ENCODE measurements at places on chromosomes 2 and 18. TPM values are rescaled to one million over a fixed set of nuclear protein-coding genes. Genes with fewer than 3 reads are reported as not detected.

The TMEM200C gene
- total RNA-seq: 0.15 TPM

The CD207 gene
- 0.92 TPM for total RNA-seq

The KLHL14 gene
- 0.27 TPM for total RNA-seq

The ANKRD23 gene
- total RNA-seq: 4.0 TPM

The GALR1 gene
- total RNA-seq: 0.62 TPM

- peak; percentile 44 for ATAC-seq
Measured at GRCh38 chr18:61738042-61738441, 154.8 kb downstream of the RNF152 start.

DNA sequence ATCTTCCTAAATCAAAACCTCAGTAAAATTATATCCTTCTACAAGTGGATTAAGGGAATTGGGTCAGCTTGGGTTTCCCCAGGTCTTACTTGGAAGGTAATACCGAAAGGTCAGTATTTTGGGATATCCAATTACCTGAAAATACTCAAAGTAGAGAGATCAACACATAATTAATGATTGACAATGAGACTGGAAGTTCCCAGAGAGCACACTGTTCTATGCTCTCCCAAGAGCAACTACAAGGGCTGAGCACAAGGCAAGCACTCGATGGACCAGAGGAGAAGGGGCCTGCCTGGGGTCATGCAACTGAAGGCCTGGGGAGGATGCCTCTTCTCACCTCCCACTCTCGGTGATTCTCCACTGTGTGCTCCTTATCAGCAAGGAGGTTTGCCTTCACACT is 159.2 kb upstream of the ACAA2 start:
- no peak for ATAC-seq

DNA sequence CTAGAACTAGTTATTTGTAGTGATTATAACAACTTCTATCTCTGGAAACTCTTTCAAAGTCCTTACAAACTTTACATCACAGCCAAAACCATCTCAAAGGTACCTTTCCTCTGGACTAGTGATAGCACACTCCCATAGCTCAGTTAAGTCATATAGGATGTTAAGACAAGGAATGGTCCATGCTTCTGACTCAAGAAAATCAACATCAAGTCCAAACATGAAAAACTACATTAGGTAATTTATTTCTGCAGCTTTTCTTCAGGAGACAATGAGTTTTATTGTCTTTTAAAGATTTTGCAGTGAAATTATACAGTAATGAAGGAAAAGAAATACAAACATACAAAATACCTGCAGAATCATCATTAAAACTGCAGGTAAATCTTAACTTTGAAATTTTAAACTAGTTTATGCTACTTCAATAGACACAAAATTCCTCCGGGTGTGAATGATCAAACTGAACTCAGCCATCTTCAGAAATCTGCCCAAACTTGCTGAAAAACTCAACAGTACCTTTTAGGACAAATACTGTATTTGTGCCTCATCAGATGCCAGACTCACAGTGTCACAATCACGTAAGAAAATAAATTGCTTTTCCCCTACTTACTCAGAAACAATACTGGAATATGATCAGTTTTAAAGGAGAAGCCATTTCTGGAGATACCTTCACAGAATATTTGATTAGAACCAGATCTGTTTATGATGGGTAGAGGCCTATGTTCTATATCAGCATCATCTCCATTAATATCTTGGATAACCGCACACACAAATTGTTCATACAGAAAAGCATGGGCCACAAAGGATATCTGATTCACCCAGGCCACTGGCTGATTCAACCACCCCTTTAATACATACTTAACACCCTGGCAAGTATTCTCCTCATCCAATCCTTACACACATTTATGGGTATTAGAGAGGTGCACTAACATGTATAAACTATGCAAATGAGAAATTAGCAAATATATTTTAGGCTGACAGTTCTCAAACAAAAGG is 2.6 kb downstream of the TMEM131 start:
- ATAC-seq: no peak

DNA sequence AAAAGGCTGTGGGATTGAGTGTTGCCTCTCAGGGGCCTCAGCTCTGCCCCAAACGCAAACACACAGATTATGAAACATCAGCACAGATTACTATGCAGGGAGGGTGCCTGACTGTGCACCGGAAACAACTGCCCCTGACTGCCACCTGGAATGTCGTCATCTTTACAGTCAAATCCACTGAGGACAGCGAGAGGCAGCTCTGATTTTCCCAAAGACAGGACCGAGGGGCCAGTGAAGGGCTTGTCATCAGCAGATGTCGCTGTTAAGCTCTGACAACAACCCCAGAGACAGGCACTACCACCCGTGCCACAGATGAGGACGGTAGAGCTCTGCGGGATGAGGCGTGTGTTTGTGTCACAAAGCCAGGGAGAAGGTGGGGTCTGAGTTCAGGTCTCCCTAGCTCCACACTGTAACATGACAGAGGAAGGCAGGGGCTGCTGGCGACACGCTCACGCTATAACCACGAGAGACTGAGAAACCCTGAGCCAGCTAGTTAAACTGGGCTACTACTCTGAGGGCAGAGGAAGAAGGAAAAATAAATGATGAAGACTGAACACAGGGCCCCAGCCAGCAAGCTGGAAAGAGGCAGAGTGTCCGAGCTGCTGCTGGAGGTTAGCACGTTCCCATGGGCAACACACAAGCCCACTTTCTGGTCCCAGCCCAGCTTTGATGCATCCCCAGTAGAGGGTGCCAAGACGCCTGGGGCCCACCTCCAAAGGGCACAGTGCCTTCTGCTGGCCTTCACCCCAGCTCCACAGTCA is 47.0 kb downstream of the PARD6G start:
- no peak for ATAC-seq

DNA sequence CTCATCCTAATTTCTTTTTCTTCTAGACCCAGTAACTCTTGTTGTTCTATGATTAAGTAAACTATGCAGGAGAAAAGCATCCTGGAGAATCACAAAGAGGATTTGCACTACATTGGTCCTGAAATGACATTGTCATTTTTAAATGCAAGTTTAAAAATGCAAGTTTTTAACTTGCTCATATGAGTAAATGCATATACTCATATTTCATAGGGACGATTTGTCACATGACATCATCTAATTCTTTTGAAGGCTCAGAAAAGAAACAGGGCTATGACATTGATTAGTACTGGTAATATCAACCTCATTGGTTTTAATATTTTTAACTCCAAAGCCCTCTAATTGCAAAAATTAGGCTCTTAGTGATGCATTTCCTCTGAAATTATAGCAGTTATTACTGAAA is 324.4 kb downstream of the LRRTM1 start:
- no peak for ATAC-seq

DNA sequence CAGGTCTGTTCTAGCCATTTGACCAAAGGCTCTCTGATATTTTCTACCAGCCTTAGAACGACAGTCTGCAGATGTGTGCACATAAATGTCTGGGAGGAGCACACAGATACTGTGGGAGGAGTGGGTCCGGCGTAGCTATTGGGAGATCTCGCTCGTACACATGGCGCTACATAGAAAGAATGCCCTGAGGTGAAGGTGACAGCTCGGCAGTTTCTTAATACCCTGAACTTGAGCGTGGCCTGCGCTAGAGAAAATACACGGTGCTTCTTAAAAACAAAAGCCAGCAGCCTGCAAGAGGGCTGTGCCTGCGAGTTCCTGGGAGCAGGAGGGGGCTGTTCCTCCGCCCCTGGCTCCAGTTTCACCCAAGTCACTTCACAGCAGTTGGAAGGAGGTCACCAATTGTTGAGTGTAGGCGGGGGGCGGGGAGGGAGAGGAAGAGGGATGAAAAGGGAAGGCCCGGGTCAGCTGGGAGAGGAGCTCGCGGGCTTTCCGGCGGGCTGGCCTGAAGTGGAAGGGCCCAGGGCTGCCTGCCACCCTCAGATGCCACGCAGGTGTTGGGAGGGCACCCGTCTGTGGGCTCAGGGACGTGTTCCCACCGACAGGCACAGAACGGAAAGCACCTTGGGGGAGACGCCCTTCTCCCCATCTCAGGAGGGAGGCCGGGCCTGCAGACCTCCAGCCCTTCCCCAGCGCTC is 124.7 kb upstream of the ZNF516 start:
- peak; percentile 61 for ATAC-seq

DNA sequence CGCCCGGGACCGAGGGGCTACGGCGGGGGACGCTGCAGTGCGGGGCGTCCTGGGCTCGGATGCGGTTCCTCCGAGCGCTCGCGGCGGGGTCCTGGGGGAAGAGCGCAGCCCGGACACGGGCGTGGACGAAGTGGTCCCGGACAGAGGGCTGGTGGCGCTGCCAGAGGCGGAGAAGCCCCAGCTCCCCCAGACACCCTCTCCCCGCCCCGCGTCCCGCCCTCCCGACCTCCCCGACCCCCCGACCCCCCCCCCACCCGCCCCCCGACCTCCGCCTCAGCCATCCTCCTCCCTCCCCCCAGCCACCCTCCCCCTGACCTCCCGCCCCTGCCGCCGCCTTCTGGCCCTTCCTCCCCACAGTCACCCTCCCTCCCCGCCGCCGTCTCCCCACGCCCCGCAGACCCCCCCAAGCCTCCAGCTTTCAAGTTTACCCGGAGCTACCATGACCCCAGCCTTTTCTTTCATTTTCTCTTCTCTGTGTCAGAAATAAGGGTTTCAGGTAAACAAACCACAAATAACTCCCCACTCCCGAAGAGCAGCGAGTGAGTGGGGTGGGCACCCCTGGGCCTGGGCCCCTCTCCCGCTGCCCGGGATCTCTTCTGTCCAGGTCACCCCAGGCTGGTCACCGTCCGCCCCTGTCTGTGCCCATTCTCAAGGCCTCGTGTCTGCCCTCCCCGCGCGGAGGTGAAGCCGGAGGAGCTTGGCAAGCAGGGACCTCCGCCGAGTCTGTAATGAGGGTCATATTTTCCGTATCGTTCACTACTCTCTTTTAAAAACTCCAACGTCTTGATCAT is 5.1 kb downstream of the NFATC1 start:
- no peak for ATAC-seq

DNA sequence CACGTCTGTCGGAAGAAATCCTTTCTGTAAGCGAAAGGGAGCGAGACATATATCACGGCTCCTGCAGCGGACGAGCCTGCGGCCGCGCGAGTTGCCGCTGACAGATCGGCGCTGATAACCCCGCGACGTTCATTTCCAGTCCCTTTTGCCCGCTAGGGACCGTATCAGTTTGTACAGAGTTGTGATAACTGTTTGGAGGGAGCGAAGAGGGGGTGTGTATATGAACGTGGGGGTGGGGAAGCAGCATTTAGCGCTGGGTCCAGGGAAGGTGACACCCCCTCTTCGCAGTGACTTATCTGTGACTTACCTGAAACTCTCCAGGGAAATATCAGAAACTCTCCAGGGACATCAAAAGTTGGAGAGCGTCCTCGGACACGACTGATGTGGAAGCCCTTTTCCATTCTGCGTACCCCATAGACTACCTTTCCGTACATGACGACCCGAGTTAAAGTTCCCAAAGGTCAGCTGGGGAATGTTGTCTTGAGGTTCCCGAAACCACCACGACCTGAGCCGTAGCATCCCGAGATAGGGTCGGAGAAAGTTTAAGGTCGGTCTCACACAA is 948 bp upstream of the GATA6 start:
- no peak for ATAC-seq

GRCh38 chr18:55100817-55101457 is 141.7 kb upstream of the CCDC68 start:
- no peak for ATAC-seq

- ATAC-seq: peak; percentile 80
Measured at GRCh38 chr2:636641-637405, 40.4 kb downstream of the TMEM18 start.

GRCh38 chr2:226711606-226712296 is 87.9 kb downstream of the IRS1 start:
- ATAC-seq: no peak

DNA sequence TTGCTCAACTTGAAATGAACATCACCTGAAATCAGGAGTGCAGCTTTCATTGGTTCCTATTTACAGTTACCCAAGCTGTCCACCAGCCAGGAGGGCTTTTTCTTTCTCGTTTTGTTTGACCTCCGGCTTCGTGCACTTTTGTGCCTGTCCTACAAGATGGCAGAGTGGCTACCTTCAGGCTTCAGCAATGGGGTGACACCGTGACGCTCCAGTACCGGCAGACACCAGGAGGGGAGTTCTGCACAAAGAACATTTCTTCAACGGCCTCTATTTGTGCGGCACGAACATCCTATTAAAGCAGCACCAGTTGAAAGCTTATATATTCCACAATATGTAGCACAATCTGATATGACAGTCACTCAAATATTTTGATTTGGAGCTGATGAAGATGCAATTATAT is 18.3 kb downstream of the RNASEH1 start:
- ATAC-seq: no peak

DNA sequence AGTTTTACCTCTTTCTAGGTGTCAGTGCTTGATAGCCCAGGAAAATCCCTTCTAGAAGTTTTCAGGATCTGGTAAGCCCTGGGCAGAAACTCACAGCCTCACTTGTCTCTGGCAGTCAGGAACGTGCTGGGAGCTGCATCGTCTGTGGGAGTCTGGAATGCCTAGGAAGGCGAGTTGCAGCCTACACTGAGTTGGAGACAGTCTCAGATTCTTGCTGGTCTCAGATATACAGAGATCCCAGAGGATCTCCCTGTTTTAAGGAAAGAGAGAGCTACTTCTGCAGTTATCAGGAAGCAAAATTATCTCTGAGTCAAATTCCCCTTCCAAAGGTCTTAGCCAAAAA is 104.4 kb upstream of the CDC42EP3 start:
- ATAC-seq: peak; percentile 61

DNA sequence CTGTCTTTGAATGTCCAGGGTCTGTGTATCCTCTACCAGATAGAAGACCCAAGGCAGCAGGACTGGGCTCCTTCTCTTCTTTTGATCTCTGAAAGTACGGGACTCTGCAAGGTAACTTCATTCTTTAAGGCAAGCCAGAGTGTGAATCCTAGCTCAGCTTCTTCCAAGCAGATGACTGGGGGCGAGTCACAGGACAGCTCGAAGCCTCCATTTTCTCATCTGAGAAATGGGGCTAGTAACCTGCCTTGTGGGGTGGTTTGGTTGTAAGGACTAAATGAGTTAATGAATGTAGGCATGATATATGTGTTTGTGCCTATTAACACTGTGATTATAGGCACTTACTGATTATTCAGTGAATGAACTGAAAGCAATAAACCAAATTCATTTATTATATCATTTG is 46.7 kb downstream of the DGKD start:
- no peak for ATAC-seq

- peak; percentile 4 for ATAC-seq
Measured at GRCh38 chr2:190318931-190319554, 583 bp downstream of the HIBCH start.
